ENCODE measurements at places on chromosomes 7 and 10.

DNA sequence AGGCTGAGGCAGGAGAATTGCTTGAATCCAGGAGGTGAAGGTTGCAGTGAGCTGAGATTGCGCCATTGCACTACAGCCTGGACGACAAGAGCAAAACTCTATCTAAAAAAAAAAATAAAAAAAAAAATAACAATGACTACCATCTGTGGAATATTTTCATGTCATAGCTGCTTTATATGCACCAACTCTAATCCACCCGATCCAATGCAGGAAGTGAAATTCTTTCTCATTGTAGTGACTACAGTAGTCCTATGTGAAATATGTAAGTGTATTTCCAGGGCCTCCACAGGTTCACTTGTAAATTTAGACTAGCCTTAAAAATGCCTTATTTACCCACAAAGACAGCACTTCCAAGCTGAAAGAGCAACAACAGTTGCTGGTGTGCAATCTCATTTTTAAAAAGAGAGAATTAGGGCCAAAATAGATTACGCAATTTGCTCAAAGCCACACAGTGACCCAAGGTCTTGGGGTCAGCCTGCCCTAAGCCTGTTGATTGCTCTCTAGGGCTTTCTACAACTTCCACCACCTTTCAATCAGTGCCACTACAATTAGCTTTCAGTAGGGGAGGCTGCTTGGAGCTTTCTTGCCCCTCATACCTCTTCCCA is 25.8 kb upstream of the EGFR start:
- no peak for DNase-seq

DNA sequence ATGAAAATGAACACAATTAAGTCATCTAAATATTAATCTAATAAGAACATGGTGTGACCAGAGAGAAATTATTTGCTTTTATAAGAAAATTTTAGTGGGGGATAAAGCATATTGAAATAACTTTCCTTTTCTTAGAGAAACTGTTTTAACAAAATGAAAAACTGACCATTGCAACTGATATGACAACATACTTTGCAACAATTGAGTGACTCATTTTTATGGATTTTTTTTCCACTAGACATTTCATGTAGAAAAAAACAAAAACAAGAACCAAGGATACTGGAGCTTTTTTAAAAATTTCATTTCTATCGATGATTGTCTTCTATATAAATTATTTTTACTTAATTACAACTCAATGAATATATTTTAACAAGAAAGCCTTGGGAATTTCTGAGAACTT is 90.0 kb downstream of the C1GALT1 start:
- no peak for DNase-seq

- no peak for DNase-seq
Observed at GRCh38 chr7:25482631-25483030, 254.3 kb upstream of the NPVF start.

GRCh38 chr7:7980134-7980533 is 11.5 kb downstream of the GLCCI1 start:
- no peak for DNase-seq

DNA sequence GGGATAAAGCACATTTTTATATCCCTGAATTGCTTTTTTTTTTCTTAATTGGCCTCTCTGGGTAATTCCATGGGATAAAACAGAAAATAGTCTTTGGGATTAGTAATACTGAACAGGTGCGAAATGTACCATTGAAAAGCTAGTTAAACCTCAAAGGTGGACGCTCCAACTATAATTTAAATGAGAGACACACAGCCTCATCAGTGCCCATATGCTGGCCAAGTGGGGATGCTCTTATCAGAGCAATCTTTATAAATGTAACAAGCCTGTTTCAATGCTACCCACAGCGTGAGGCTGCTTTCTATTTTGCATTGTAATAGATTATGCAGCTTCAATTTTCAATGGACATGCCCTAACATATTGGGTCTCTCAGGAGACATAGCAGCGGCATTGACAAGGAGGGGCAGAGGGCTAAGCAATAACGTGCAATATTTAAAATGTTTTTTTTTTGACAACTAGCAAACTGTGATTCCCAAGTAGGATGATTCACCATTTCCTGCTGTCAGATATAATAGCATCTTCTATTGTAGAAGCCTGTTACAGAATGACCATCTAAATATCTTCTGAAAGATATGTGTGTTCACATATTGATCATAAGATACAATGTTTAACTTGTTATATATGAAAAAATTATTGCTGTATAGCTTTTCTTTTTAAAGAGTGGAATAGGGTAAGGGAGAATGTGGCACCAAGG is 91.3 kb upstream of the BET1 start:
- DNase-seq = no peak
